ENCODE measurements at places on chromosomes 6 and 20.
A peak's percentile ranks its signal among the peaks of the same experiment; 100 is the strongest.

GRCh38 chr6:1390946-1391799, 1.8 kb downstream of the FOXF2 start:
- no peak for DNase-seq

- DNase-seq, result no peak
These were observed 106.0 kb downstream of the MYO6 start for GRCh38 chr6:75855052-75855451.

DNA sequence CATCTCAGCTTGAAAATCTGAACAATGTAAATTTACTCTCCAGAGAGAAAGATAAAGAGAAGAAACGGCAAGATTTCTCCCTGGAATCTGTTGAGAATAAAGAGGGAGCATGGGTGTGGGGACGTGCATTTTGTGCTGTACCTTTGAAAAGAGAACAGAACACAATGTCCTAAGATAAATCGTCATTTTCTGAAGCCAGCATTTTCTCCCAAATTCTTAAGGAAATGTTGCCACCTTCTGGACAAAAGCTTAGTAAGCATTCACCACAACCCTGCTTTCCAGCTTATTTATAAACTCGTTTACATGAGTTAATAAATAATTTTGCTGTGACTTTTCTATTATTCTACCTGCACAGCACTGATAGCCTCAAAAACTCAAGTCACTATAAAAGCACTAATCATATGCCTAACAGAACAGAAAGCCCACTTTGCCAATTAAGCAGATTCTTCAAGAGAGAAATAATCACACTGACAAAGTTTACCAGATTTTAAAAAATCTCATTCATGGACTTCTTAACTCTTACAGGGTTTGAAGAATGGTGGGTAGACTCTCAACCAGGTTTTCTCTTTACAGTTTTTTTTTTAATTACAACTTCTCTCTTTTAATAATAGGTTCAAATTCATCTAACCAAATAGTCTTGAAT, 155.8 kb downstream of the MBOAT1 start:
- no peak for DNase-seq

- DNase-seq, result no peak
These were observed 752.6 kb downstream of the MAFB start for GRCh38 chr20:39936401-39936800.

- DNase-seq, result no peak
These were observed 192.6 kb upstream of the SALL4 start for GRCh38 chr20:51994751-51995417.

GRCh38 chr6:73712535-73713173, 16.7 kb downstream of the CD109 start:
- no peak for DNase-seq

- peak; percentile 54 for DNase-seq
These were observed 4.1 kb upstream of the BNIP5 start for GRCh38 chr6:36340618-36341454.

DNA sequence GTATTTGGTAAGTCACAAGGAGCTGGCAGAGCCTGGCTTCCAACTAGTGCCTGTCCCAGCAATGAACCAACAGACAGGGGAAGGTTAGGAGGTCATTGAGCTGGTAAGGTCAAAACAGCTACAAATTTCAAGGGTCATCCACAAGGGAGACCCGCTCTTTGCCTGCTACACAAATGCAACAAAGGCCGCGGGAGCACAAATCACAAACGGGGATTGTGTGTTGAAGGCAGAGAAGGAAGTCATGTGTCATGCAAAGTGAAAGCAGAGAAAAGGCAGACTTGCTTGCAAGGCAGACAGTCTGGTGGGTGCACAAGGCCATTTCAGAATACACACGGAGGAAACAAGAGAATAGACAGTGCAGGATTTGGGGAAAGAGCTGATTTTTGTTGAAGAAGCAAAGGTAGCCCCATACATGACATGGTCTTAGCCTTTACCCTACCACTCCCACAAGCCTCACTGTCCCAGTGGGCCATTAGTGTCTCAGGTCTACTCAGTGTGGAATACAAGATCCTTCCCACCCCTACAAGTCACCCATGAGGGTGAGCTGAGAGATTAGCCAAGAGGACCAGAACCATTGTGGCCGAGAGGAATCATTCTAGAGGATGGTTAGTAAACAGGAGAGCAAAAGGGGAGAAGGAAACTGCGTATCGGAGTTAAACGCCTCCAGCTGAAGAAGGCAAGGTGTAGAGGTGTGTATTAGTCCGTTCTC, 18.1 kb upstream of the SAMHD1 start:
- peak; percentile 18 for DNase-seq

DNA sequence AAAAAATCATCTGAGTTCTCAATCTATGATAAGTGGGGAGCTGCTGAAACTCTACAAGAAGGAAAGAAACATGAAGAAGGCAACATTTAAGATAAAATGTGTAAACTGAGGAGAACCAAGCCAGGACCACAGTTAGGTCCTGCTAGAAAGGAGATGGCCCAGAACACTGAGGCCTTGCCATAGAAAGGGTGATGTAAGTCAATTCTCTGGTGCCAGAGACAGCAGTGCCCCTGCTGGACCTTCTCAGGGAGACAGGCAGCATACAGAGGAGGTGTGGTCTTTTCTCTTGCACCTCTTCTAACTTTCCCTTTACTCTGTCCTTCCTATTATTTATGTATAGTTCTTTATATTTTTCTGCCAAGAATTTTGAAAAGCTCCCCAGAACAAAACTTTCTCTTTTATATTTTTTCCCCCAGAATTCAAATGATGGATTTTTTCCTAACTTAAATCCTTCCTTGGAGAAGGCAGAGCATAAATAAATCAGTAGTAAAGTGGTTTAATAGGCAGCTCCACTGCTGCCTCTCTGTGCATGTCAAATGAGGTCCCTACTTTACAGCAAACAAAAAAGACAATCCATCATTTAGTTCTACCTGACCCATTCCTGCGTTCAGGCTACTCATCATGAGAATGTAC, 9.0 kb downstream of the UQCC2 start:
- DNase-seq, result no peak

GRCh38 chr20:25076201-25076600, 5.7 kb downstream of the VSX1 start:
- DNase-seq, result no peak

- DNase-seq, result no peak
These were observed 95.7 kb downstream of the FILIP1 start for GRCh38 chr6:75397656-75398465.

- no peak for DNase-seq
These were observed 408.9 kb downstream of the CBLN4 start for GRCh38 chr20:55596431-55596830.

GRCh38 chr20:859751-860231, 26.3 kb downstream of the FAM110A start:
- no peak for DNase-seq

DNA sequence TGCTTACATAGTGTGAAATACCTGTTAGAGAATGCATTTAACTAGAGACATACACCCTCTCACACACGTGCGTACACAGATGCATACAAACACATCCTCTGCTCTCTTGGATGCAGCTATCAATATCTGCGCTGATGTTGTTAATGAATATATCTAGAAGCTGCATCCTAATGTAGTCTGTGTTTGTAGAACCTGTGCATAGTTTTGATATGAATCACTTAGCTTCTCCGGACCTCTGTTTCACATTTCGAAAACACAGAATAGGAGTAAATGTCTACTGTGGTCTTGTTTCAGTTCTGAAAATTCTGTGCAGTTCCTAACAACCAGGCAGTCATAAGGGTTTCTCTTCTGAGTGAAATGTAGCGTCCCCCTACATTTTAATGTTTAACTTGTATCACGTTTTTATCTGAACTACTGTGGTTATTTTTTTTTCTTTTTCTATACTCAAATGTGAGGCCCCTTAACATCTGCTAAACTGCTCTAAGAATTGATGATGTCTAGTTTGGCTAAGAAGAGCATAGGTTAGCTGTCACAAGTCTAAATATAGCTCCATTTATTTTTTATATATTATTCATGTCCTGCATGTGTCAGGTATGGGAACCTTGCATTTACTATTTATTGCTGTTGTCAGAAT, 254.5 kb downstream of the TMEM242 start:
- no peak for DNase-seq

- DNase-seq, result no peak
These were observed 52.0 kb upstream of the TFB1M start for GRCh38 chr6:155366325-155366724.

DNA sequence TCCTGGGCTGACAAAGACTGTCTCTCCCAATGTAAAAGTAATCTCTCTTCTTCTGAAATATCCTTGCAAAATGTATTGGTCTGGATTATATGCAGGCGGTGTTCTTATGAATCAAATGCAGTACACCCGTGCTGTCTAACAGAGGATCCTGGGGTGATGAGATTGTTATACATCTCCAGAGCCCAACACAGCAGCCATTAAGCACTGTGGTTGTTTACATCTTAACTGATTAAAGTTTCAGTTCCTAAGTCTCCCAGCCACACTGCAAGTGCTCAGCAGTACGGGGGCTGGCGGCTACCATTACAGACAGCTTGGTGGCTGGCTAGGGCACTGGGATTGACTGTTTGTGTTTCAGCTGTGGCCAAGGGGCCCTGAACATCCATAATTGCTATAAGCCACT, 7.0 kb downstream of the UNC93A start:
- DNase-seq, result no peak
